ENCODE measurements at places on chromosomes 2 and 18. TPM values are rescaled to one million over a fixed set of nuclear protein-coding genes. Genes with fewer than 3 reads are reported as not detected.

SPATA3 gene
- total RNA-seq: not detected

SNED1 gene
- total RNA-seq: 22.1 TPM

CACNB4 gene
- total RNA-seq: 0.30 TPM

CFAP221 gene
- not detected for total RNA-seq

DCDC2C gene
- total RNA-seq: not detected

DNA sequence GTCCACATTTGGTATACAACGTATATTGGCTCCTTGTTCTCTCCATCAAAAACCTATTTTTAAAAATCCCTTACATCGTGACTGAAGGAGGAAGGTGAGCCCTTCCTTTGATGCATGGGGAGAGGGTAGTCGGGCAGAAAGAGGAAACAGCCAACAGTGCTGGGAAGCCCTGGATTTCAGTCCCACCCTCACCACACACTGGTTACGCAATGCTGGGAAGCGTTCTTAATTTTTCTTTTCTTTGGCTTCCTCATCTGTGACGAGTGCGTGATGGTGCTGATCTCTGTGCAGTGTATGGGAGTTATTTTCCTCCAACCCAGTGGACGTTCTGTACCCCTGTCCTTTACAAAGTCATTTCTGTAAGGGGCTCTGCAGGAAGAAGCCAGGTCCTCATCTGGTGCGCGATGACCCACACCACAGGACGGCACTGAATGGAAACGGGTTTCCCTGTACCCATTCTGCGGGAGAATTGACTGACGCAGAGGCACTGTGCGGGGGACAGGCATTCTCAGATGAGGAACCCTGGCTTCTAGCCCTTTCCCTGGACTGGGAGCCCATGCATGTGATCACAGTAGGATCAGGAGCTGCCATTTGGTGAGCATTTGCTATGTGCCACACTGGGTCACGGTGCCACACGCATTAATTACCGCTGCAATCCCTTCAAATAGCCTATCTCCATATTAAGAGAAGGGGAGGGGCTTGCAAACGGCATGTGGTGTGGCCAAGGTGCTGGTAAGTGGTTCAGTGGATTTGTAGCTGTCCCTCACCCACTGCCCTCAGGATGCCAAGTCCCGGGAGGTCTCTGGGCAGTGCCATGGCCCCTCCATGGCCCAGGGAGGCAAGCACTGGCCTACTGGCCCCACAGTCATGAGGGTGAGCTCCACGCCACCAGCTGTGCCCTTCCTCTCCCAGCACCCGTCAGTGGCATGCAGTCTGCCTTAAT lies 4.3 kb downstream of the COLEC11 start:
- no peak for DNase-seq

DNA sequence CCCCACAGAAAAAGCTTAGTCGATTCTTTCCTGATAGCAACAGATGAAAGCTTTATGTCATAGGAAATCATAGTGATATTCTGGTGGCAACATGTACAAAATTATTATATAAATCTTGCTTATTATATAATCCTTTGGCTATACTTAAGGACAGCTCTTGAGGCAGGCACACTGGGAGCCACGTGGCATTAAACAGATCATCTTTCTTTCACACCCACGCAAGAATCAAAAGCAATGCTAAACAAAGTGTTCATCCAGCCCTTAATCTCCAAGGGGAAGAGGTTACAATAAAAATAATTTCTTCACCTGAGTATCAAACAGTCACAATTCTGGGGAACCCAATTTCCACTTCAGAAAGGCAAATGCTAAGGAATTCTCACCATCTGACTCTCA lies 57.8 kb downstream of the CYB5A start:
- no peak for DNase-seq

DNA sequence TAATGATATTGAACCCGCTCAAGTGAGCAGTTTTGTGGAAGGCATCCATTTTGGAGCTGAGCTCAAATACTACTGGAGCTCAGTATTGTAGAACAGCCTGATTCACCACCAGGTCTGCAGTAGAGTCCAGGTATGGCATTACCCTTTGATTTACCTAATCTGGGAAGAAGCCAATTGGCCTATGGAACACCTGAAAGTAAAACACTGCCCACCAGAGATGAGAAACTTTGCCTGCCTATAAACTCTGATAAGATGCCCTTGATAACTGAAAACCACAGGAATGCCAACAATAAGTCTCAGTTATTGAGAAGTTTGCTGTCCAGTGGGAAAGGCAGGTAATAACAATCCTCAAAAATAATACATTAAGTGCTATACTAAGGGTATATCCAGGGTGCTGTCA lies 25.5 kb upstream of the TDRD15 start:
- DNase-seq: no peak

GRCh38 chr2:132581591-132581990 lies 88.4 kb downstream of the LYPD1 start:
- no peak for DNase-seq

- DNase-seq: no peak
Measured at GRCh38 chr2:232528746-232529460, 2.9 kb downstream of the CHRND start.

DNA sequence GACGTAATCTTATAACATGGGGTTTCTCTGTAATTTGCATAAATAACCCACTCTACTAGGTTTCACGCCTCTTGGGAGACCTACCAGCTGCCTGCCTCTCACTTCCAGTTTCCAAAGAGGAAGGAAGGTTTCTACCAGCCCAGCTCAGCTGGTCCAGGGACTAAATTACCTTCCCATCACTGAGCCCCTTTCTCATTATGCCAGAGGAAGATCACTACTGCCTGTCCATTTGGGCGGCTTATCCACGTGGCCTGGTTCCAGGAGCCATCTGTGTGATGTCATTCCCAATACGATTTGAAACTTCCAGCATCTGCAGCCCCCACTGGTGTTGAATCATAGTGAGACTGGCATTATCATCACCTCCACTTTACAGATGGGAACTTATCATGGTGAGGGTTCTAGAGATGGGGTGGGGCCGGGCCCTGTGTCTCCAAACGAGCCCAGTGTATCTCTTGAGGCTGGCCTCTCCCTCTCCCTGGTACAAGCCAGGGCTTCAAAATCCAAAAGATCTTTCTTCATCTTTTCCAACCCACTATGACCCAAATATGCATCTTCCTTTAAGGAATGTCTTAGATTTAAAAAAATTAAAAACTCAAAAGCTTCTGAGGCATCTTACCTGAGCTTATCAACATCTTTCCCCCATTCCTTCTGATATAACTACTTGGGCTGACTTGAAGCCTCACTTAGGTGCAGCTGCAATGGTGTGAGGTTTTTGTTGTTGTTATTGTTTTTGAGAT lies 140.8 kb downstream of the DDX1 start:
- no peak for DNase-seq

DNA sequence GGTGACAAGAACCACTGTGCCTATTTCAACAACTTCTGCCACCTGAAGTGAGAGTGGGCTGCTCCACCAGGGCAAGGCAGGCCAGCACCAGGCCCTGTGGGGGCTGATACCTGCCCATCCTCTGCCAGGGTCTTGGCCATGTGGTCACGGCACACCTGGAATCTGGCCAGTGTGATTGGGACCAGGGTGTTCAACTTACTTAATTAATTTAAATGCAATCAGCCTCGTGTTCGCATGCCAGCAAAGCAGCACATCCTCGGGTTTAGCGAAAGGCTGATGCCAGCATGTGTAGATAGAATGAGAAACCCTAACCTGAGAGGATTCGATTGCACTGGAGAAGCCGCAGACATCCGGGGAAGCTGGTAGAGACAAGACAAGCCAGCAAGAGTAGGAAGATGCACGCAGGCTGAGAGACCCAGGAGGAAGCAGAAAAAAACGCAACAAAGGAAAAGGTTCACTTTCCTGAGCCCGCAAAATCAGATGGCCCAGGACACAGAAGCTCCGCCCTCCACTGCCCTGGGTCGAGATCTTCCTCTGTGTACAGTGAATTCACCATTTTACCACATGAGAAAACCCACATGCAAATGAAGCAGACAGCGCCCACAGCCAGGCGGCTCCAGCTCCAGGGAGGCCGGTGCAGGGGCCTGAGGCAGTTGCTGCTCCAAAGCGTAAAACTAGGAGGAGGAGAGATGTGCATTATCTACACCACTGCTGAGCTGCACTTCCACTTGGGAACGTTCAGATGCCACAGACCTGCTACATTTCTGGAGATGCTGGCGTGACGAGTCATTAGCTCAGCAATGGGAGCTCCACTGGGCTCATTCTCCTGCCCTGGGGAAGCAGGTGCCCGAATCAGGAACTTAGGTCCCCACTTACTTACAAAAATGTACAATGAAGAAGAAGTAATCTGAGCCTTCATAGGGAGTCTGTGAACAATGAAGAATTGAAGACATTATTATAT lies 92.1 kb downstream of the TMEM18 start:
- no peak for DNase-seq

DNA sequence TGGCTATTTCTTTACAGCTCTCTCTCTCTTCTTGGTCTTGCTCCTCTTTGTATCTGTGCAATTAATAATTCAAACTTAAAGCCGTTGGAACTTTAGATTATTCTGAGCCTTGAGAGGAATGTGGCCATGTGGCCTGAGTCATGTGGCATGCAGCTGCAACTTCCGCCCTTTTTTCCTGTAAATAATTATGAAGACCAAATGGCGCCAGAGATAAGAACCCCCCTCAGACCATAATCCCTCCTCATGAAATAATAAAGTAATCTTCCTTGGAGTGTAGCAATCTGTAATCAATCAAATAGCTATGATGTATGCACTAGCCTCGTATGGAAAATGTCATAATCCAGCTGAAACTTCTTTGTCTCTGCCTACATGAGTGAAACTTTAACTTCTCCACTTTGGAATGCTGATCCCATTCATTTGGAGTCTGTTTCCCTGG lies 13.5 kb upstream of the TWSG1 start:
- peak; percentile 97 for DNase-seq

- peak; percentile 71 for DNase-seq
Measured at GRCh38 chr2:197969391-197969893, 165.0 kb downstream of the PLCL1 start.

DNA sequence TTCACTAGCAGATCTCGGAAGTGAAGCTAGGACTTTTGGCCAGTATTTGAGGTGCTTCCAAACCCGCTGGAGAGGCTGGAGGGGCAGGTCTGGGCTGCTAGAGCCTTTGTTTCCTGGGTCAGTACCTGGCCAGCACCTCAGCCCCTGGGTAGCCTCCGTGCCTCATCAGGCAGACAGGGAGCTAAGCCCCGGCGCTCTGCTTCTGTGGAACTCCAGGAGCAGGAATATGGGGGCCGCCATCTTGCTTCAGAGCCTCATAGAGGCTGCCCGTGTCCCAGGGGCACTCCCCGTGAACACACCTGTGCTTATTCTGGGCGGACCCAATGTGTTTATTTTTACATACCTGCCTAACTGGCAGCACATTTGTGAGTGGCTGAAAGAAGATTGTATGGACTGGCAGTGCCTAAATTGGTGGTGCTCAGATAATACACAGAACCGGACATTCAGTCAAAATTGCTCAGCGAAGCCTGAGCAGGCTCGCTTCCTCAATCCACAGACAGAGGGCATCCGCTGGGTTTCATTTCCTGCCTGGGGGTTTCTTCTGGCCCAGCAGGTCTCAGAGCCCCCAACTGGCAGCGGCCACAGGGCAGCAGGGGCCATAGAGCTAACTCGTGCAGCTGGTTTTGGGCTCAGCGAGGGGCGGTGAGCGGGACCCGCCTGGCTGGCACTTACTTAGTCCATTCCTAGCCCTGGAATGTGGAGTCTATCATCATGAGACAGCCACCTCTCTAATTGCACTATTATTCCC lies 176.8 kb upstream of the ALKAL2 start:
- no peak for DNase-seq

DNA sequence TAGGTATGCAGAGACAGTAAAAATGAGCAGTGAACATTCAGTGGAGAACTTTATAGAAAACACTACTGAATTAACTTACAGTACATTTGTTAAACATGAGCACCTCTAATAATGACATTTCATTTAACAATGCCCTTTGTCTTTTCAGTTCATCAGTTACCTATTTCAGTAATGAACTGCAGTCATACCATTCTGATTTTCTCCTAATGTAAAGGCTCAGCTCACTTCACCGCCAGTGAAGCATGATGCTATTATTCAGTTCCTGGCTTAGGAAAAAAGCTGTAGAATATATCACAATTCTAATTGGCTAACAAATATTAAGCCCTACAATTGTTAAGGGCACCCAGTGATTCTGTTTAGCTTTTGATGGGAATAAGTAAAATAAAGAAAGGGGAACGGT lies 37.1 kb upstream of the CCDC93 start:
- DNase-seq: no peak

GRCh38 chr18:63005306-63005705 lies 290.0 kb downstream of the PHLPP1 start:
- no peak for DNase-seq

- DNase-seq: peak; percentile 91
Measured at GRCh38 chr2:159131914-159132281, 154.6 kb downstream of the WDSUB1 start.

DNA sequence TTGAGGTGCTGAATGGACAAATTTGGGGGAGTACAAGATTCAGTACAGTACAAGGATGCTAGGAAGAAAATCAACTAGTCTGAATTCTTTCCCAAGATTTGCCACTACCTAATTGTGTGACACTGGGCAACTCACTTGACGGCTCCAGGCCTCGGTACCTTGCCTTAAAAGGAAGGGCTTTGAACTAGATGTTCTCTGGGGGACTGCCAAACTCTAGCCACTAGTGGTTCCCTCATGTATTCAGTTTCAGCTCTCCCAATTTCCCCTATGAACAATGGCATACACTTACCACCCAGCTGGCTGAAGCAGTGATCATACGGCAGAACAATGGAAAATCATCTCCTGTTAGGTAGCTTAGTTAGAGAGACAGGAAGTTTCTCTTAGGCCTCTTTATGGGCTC lies 73.4 kb downstream of the VWC2L start:
- DNase-seq: no peak

DNA sequence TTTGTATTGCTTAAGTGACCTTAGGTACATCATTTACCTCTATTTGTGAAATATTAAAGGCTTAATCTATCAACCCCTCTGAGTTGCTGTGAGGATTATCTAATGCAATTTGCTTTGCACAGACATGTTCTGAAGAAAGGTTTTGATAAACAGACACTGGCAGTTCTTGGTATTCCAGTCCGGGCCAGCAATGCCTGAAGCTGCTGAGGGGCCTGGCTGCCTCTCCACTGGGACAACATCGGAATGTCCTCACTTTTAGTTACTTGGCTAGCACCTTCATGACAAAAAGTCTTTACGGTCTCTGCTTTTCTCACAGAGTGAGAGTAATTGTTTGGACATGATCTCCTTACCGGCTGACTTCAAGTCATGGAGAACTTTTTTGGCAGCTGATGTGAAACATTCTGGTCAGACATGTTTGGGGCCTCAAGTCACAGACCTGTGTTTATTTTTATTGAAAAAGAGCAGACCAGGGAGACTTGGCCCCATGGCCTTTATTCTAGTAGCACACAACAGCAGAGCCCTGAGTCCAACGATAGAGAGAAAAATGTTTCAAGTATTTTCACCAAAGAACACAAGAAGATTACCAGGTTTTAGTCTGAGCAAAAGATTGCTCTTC lies 1112.3 kb upstream of the FANCL start:
- DNase-seq: no peak
